ENCODE measurements at places on chromosomes 2 and 18.

DNA sequence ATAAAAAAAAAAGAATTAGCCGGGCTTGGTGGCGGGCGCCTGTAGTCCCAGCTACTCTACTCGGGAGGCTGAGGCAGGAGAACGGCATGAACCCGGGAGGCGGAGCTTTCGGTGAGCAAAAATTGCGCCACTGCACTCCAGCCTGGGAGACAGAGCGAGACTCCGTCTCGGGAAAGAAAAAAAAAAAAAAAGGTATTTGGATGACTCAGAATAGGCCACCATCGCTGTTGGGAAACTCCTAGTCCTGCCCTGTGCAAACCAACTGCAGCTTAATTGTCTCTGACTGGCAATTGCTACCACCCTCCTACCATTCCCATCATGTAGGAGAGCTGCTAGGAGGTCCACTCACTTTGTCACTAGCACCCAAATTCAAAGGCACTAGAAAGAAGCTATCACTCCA is 43.5 kb downstream of the ATP8B1 start:
- no peak for DNase-seq

DNA sequence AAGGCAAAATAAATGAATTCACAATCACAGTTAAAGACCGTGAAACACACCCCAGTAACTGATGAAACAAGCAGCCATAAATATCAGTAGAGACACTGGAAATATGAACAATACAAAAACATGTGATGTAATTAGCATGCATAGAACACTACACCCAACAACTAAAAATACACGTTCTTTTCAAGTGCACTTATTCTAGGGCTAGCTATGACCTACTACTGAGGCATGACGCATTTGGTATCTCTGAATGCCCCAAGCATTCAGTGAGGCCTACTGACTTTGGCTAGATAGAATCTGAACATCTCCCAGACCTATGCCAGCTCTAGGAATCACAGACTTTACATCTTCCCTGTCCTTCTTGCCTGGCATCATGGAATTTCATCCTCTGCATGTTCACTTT is 450.0 kb upstream of the ID2 start:
- DNase-seq = no peak

DNA sequence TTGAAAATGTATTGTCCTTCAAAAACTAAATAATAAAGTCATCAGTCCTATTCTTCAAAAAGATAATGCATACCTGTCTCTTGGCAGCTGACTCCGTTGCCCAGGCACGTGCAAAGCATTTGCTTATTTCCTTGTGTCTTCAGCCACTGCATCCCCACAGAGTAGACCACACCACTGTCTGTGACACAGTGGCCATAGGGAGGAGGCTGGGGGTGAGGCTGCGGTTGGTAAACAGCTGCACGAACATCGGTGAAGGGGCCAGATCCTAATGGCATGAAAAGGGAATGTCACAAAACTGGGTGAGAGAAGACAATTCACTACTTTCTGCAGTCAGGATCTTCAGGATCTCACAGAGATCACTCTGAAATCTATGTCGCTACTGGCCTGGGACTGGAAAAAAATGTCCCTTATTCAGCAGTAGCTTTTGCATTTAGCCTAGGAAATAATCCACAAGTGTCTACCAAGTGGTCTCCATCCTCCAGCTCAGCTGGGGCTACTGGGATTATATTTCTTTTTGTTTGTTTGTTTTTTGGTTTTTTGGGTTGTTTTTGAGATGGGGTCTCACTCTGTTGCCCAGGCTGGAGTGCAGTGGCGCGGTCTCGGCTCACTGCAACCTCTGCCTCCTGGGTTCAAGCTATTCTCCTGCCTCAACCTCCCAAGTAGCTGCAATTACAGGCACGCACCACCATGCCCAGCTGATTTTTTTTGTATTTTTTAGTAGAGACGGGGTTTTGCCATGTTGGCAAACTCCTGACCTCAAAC is 10.7 kb downstream of the FN1 start:
- DNase-seq = no peak

DNA sequence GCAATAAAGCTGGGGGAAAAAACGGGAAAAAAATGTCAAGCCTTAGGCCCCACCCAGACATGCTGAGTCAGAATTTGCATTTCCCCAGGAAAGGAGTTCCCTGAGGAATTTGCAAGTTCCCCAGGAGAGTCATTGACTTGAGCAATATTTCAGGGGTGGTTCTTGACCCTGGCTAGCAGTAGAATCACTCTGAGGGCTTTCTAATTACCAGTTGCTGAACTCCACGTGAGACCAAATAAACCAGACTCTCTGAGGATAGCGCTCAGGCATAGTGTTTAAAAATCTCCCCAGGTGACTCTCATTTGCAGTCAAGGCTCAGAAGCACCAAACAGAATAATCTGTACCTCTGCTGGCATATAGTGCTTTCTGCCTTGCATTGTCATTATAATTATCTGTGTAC is 48.7 kb downstream of the C1QL2 start:
- no peak for DNase-seq

GRCh38 chr2:72454189-72454588 is 306.5 kb upstream of the CYP26B1 start:
- DNase-seq = no peak

DNA sequence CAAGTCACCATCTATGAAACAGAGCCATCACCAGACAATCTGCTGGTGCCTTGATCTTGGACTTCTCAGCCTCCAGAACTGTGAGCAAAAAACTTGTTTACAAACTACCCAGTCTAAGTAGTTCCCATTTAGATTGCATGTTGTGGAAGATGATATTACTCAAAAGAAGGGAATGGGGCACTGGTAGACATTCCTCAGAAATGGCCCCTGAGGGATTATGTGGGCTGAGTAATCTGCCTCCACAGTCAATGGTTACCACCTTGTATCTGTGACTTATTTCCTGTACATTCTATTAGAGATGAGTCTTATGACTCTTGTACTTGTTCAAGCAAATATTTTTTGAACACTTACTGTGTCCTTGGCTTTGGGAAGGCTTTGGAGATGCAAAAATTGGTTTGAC is 160.4 kb downstream of the NUP35 start:
- DNase-seq = no peak

DNA sequence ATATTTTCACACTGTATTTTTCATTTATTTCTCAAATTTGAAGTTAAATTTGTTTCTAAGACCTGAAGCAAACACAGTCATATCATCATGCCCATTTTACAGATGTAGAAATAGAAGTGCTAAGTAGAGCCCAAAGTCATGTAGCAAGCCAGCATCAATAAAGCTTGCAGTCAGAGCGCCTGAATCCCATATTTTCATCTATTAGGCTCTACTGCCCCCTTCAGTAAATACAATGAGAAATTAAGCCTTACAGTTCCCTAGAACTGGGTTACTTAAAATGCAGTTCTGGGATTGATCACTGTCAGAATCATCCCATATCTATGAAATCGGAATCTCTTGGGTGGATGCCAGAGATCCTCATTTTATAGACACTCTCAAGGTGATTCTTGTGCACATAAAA is 419.9 kb downstream of the TGIF1 start:
- no peak for DNase-seq

DNA sequence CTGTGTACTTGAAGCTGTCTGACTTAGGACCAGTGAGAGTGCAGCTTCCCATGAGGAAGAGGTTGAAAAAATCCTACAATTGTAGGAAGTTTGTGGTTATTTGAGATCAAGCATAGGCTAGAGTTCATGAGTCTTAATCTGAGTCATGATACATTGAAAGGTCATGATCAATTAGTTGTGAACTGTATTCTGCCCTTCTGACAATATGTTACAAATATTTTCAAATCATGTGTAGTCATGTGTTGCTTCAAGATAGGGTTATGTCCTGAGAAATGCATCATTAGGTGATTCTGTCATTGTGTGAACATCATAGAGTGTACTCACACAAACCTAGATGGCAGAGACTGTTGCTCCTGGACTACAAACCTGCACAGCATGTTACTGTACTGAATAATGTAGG is 68.4 kb upstream of the MFF start:
- DNase-seq = no peak

DNA sequence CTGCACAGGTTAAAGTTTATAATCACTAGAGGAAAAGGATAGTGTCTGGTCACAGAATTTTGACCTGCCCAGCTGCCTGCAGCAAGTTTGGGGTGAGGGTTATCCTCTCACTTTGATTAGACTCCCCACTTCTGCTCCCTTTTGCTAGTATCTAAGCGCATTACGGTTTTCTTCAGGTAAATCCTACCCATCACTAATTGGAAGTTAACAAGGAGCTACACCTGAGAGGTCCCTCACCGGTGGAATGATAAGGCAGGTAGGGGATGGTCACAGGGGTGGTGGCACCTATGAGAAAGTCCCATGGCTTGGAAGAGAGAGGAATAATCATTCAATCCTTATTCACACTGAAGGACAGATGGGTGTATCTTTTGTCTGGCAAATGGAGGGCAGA is 7.6 kb downstream of the BCL2 start:
- no peak for DNase-seq

GRCh38 chr2:98761909-98762308 is 31.0 kb upstream of the MGAT4A start:
- no peak for DNase-seq

DNA sequence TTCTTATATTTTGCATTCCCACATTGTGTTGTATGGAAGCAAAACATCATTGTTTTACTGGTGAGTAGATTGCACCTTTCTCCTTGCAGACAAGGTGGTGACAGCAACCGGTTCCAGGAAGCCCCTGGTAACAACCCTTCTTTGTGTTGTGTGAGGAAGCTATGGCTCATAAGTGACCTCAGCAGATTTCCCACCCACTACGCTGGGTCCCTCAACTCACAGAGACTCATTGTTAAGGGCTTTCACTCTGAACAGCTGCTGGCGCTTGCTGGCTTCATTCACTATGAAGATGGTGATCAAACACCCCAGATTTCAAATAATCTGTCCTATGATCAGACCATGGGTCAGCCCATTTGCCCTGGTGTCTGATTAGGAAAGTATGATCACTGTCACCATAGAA is 53.4 kb downstream of the WIPF1 start:
- DNase-seq = no peak

- DNase-seq = no peak
Measured at GRCh38 chr2:228334180-228334579, 152.7 kb upstream of the SPHKAP start.

- DNase-seq = no peak
Measured at GRCh38 chr2:10572701-10573100, 117.1 kb downstream of the NOL10 start.

DNA sequence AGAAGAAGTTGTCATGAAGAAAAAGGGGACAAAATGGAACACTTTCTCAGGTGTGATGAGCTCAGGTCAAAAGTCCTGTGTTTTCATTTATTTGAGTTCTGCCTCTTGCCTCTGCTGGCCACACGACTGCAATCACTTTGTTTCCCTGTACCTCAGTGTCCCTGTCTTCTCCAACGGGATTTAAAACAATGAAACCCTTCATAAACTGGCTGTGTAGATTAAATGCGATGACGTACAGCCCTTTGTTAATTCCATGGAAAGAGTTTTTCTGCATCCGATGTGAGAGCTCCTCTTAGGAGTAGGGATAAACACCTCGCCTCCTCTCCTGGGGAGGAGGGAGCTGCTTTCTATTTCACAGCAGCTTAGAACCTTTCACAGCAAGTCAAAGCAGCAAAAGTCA is 51.5 kb upstream of the CNGA3 start:
- no peak for DNase-seq

DNA sequence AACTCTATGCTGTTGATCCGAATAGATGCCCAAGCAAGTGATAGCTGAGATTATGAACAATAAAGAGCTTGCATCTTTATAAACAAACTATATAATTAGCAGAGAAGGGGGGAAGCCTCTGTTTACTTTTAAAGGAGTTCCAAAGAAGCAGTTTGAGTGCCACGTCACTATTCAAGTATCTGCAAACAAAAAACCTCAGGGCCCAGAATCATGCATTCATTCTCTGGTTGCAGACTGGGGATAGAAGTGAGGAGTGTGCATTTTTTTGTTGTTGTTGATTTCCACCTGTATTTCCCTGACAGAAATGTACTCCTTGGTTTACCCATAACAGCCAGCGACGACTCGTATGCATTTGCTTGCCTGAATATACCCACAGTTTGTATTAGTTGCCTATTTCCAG is 264.3 kb downstream of the PTGR3 start:
- DNase-seq = no peak

DNA sequence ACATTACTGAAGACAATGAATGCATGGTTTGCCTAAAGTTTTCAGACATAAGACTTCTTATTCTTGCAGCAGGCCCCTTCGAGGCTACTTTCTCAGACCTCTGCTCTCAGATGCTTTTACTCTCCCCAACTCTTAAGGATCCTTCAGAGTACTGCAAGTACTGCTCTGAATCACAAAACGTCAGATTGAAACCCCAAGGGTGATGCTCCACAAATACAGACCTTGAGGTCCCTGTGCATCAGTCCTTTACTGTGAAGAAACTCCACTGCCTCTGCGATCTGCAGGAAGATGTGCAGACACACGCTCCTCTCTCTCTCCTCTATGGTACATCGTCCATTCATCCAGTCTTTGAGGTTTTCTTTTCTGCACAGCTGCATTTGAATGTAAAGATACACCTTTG is 52.8 kb downstream of the EIF2AK3 start:
- DNase-seq = no peak

GRCh38 chr2:6820903-6821584 is 44.7 kb downstream of the CMPK2 start:
- DNase-seq = no peak

GRCh38 chr18:35192415-35192814 is 48.4 kb upstream of the ZNF397 start:
- no peak for DNase-seq

DNA sequence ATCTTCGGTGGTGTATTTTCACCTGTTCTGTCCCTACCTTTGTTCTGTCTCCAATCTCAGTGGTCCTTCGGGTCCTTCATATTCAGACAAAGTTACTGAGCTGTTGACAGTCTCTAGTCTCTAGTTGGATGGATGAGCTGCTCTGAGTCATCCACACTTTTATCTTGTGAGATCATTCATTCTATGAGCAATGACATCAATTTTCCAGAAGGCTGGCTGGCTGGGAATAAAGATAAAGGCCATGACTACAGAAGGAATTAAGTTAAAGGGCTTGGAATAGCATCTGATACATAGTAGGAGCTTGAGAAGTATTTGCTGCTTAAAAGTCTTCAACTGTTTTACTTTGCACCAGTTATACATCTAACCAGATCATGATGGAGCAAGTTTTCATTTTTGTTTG is 43.1 kb upstream of the SLC39A10 start:
- DNase-seq = no peak

Measured in lower leg skin (tissue), 4 donors.